ENCODE measurements at places on chromosomes 1 and 21.

GRCh38 chr1:212669102-212669501, 30.5 kb downstream of the BATF3 start:
- DNase-seq, result no peak

- DNase-seq, result no peak
These were observed 82.6 kb downstream of the TOMM20 start for GRCh38 chr1:235045921-235046601.

DNA sequence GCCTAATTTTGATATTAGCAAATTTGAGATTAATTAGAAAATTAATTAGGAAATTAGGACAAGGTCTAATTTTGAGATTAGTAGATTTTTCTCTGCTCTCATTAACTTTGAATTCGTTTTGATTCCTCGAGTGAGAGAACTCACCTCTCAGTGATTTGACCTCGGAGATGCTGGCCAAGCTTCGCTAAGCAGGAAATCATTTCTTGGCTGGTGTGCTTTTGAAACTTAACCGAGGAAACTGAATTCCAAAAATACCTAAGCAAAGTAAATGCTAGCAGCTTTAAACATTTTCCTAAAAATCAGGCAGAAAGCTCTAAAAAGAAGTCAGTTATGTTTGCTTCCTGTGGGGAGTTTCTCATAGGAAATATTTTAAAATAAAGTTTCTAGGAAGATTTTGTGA, 34.9 kb downstream of the CDC14A start:
- DNase-seq, result no peak

GRCh38 chr1:248926401-248927182, 20.6 kb downstream of the PGBD2 start:
- no peak for DNase-seq

DNA sequence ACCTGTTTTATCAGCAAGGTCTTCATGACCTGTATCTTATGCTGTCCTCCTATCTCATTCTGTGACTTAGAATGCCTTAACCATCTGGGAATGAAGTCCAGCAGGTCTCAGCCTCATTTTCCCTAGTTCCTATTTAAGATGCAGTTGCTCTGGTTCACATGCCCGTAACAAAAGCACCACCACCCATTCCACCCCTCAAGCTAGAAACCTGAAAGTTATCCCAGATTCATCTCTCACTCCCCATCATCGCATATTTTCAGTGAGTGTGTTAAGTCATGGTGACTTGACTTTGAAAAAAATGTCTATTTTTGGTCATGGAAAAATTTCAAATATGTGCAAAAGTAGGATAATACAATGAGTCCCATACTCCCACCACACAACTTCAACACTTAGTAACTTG, 11.7 kb downstream of the HMGN2 start:
- DNase-seq, result no peak

- DNase-seq, result no peak
These were observed 127.4 kb upstream of the HMGB4 start for GRCh38 chr1:33736496-33736895.

DNA sequence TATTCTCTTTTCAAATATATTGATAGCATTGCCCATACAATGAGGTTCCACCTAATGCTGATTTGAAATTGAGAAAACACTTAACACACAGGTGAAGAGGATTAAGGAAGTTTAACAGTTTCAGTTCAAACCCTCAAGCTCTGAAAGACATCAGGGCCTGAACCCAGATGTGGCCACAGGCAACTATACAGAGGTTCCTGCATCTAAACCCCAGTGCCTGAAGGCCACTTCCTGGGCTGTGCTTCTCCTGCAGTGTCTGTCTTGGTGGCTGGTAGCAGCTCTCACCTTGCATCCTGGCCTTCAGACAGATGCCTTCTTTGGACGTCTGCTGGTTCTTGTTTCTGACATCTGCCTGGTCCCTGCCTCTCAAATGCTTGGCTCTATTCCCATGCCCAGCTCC, 25.1 kb upstream of the NGF start:
- DNase-seq, result no peak

- no peak for DNase-seq
These were observed 8.1 kb upstream of the PMF1 start for GRCh38 chr1:156204686-156205085.

All from activated naive CD4-positive, alpha-beta T cell (primary cell).